Activated naive CD8-positive, alpha-beta T cell treated with anti-CD3 and anti-CD28 coated beads for 36 hours (primary cell): ENCODE measurements at places on chromosomes 1 and 21.
A peak's percentile ranks its signal among the peaks of the same experiment; 100 is the strongest.

GRCh38 chr1:1777583-1777899 is 729 bp downstream of the NADK start:
- no peak for DNase-seq

DNA sequence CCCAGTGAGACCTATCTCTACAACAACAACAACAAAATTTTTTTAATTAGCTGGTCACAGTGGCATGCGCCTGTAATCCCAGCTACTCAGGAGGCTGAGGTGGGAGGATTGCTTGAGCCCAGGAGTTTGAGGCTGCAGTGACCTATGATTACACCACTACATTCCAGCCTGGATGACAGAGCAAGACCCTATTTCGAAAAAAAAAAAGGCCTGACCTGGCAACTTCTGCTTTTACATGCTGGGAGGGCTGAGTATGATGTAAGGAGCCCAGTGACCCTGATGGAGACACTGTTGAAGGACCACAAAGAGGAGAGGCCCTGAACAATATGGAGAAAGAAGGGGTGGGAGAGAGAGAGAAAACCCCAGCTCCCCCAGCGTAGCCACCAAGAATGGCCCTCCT is 9.2 kb upstream of the VPS26C start:
- DNase-seq: no peak

- no peak for DNase-seq
These were observed 2.2 kb upstream of the KIF17 start for GRCh38 chr1:20719871-20720620.

GRCh38 chr1:159012495-159012894 is 2.8 kb downstream of the IFI16 start:
- peak; percentile 69 for DNase-seq

DNA sequence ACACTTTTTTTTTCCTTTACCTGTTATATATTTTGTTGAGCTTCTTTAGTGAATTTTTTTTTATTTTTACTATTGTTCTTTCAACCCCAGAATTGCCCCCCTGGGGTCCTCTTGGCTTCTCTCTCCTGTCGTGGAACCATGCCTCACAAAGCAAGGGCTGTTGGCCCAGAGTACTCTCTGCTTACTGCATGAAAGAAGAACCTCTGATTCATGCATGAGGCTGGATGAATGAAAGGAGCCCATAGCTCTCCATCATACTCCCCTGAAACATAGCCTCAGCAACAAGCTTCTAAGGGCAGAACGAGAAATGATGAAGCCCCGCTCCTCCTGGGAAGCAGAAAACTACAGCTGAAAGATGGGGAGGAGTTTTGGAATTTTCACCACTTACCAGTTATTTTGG is 1441.0 kb downstream of the BRINP3 start:
- DNase-seq: no peak

GRCh38 chr1:3716351-3716750 is 35.9 kb upstream of the CCDC27 start:
- DNase-seq: no peak
